A172 (cell line): ENCODE measurements at places on chromosomes 4 and X. TPM values are rescaled to one million over a fixed set of nuclear protein-coding genes. Genes with fewer than 3 reads are reported as not detected.

- no peak for DNase-seq
Measured at GRCh38 chr4:60911127-60911526, 289.0 kb upstream of the ADGRL3 start.

DNA sequence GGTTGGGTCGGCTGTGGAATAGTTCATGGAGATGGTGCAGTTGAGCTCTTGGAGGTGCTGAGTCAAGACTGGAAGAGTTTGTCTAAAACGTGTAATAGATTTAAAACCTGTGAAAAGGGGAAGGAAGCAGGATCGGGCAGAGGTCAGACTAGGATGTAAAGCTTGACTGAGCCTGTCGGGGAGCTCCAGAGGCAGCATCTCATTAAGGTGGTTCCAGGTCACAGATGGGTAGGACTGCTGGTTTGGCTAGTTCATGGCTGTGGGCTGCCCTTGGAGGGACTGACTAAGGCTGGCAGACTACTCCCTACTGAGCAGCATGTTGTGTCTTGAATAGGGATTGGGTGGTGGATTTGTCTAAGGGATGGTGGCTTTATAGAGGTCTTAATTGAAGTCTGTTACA is 28.4 kb upstream of the WDR1 start:
- DNase-seq: no peak

Gene RASGEF1B
- not detected in 2 replicates for total RNA-seq

GRCh38 chr4:167903291-167903721 is 189.0 kb upstream of the ANXA10 start:
- DNase-seq: peak; percentile 40

DNA sequence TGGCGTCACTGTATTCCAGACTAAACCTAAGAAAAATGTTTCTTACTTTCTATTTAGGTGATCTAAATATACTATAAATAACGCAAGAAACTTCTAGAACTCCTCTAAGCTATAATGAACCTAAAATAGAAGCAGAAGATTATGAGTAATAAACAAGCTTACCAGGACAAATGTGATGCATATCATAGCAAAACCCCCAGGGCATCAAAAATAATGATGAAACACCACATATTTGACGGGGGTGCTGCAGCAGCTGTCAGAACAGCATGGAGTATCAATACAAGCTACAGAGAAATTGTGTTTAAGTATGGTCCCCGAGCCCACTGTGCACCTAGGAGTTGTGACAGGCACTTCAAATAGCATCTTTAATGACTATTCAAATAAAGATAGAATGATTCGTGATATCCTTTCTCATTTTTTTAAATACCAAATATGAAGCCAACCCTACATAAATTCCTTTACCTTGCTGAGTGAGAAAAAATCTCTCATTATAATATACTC is 337.3 kb downstream of the CENPC start:
- DNase-seq: no peak

DNA sequence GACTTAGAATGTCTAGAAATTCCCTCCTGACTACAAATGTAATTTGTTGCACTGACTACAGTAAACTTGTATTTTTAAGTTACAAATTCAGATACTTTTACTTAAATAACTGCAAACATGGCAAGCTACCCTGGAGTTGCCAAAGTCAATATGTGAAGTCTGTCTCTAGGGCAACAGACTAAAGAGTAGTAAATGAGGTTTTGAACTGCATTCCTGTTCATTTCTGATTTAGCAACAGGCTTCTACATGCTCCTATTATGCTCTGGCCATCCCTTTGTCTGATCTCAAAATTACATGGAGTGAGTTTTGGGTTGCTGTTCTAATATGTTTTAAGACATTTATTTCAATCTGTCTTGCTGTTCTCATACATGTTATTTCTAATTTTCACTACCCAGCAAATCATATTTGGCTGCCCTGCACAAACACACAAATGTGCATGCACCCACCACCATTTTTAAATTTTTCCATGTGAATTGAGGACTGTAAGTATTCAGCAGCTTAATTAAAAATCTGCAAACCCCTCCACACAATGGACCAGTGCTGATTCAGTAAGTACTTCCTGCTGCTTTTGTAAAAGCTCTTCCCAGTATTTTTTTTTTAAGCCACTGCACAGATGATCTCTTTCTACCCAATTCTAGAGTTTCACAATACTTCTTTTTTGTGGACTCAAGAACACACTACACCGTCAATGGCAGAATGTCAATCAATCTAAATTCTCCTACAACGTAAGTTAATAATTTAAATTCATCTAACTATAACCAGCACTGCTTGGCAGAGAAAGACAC is 26.7 kb downstream of the SH3RF1 start:
- DNase-seq: no peak

Gene PGAM4
- total RNA-seq: not detected in 2 replicates
